Left colon (tissue), 2 donors: ENCODE measurements at places on chromosomes 6 and 20.

DNA sequence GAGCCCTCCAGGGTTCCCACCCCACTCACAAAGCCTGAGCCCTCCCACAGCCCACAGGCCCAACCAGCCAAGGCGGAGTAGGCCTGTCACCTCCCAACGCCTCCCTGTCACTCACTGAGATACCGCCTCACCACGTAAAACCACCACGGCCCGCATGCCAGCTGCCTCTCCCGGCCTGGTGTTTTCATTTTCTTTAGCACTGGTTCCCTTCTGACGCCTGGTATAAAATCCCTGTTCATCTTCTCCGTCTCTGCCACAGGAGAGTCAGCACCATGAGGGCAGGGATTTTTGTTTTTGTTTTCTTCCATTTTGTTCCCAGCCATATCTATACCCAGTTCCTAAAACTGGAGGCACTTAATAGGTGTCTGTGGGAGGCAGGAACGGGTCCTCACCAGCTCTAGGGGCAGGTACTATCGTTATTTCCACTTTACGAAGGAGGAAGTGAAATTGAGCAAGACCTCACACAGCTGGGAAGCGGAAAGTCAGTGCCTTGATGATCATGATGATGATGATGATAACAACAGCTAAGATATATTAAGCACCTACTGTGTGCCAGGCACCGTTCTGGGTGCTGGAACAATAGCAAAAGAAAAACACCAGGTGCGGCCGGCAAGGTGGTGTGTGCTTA, 58.6 kb downstream of the SNAI1 start:
- DNase-seq = no peak

DNA sequence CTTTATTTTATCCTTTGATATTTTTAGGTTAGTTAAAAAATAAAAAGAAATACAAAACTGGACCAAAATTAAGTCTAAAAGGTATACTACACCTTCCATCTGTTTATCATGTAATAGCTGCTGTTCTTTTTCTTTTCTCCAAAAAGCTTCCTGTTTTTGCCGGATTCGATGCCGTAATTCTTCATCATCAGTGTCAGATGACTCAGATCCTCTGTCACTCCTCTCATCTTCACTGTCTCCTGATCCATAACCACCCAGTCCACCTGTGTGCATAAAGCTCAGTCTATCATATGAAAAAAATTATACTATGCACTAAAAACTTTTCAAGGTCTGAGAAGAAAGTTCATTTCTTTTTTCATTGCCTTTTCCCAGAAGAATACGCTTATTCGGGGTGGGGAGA, 8.5 kb upstream of the COQ3 start:
- no peak for DNase-seq

- DNase-seq = no peak
These were observed 122.3 kb downstream of the TBXT start for GRCh38 chr6:166045173-166045859.

- DNase-seq = no peak
These were observed 16.9 kb downstream of the ADGRG6 start for GRCh38 chr6:142318714-142319113.

- DNase-seq = no peak
These were observed at the start of gene BIRC7 for GRCh38 chr20:63235399-63235983. Gene BIRC7 (plus strand): TSS chr20:63235905. CDS start chr20:63236097, 192 bp downstream.

GRCh38 chr6:35754452-35755277, 17.8 kb downstream of the ARMC12 start:
- DNase-seq = no peak
